WTC11 (cell line): ENCODE measurements at places on chromosomes 6 and 20. TPM values are rescaled to one million over a fixed set of nuclear protein-coding genes. Genes with fewer than 3 reads are reported as not detected.

DNA sequence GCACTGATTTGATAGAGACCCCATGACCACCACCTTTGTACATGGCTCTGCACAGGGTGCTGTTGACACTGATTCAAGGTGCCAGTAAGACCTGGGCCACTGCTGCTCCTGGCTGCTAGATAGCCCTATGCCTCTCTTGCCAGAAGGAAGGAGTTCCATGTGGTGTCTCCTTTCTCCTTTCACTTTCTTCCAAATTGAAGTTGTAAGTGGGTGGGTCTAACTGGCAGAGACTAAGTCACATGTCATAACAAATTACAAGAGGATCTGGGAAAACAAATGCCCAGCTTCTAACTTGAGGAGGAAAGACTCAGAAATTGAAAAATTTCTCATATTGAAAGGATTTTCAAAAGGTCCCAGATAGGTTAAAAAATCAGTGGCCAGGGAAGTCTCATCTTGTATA lies 116.8 kb downstream of the TFAP2B start:
- no peak overlapping the region for H3K4me3 ChIP-seq
- H3K27me3 ChIP-seq, result no peaks in the 10 kb centered on the region
- H3K4me1 ChIP-seq, result no peaks in the 10 kb centered on the region
- H3K27ac ChIP-seq, result no peak overlapping the region
- DNase-seq, result no peak

DNA sequence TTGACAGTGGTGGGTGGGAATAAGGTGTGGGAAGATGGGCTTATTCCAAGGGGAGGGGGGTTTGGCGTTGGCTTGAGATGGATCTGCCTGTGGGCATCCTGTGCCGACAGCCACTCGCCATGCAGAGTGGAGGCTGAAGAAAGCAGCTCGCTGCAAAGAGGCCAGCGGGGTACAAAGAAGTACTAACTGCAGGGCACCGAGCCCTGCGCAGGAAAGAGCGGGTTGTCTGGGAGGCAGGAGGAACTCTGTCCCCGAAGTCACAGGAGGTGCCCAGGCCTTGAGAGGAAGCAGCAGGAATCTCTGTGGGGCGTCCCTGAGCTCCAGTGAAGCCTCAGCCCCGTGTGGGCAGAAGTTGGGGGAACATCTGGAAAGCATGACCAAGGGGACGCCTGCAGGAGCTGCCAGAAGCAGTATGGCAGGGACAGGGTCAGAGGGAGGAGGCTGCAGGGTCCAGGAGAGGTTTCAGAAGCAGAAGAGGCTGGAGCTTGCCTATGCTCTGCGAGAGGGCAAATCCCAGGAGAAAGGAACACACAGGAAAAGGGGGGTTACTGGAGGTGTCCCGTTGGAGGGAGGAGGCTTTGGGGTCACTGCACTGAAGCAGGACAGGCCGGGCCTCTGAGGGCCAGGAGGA lies 77.2 kb downstream of the THBS2 start:
- peaks cover 17% of the 10 kb centered on the region for H3K36me3 ChIP-seq
- H3K27me3 ChIP-seq, result no peaks in the 10 kb centered on the region
- H3K4me3 ChIP-seq, result no peak overlapping the region
- H3K4me1 ChIP-seq, result peaks cover 6% of the 10 kb centered on the region

DNA sequence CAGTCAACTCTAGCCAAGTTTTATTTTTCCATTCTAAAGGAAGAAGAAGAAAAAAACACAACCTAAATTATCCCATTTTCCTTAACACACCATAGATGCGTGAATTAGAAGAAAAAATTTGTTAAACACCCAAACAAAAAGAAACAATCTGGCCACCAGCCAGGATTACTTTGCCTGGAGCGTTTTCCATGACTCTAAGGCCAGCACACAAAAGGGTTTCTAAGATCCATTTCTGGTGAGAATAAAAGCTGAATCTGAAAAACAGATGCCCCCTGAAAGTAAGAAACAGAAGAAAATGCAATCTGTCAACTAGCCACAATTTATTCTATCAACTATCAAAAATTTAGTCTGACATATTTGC lies 267.2 kb upstream of the SULF2 start:
- no peak overlapping the region for H3K27ac ChIP-seq
- no peak overlapping the region for H3K4me3 ChIP-seq
- no peak for DNase-seq

GRCh38 chr6:113299531-113299930 lies 557.6 kb upstream of the MARCKS start:
- no peaks in the 10 kb centered on the region for H3K36me3 ChIP-seq
- H3K4me3 ChIP-seq, result no peak overlapping the region
- H3K27ac ChIP-seq, result no peak overlapping the region
- no peak for DNase-seq
- H3K4me1 ChIP-seq, result peaks cover 12% of the 10 kb centered on the region
- H3K27me3 ChIP-seq, result peaks cover 10% of the 10 kb centered on the region

DNA sequence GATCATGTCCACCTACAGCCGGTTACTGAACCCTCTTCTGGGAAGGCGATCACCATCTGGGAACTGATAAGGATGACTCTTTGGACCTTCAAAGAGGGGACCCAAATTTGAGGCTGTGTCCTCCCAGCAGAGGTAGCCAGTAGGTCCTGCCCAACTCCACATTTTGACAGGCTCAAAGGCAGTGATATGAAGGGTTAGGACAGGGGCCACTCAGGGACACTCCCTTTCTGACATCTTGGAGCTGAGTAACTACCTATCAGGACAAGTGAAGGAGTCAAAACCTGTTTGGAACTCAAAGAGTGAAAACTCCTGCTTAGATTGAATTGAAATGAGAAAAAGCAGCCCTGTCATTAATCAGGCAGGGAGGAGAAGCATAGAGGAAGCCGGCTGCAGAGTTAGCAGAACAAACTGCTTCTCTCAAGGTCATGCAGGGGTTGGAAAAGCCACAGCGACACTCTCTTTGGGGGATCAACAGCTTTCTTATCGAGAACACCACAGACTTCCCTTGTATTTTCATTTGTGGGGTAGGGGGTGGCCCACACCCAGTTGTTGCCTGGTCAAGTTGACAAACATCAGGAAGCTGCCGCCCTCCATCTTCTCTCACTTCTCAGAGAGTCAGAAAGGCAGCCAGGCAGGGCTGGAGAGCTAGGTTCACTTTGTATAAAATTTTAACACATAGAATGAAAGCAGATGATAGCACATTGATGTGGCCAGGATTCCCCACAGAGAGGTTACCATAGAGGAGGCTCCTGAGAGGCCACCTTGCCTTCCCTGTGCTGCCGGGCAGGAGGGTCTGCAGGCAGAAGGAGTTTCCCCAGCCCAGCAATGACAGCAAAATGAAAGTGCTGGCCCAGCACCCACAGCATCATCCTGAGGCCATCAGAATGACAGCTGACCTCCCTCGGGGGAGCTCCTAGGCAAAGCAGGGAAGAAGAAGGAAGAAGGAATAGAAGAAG lies 47.6 kb downstream of the AGPAT4 start:
- H3K36me3 ChIP-seq, result peaks cover 40% of the 10 kb centered on the region
- no peaks in the 10 kb centered on the region for H3K27me3 ChIP-seq
- DNase-seq, result no peak
- peaks cover 28% of the 10 kb centered on the region for H3K4me1 ChIP-seq
- H3K4me3 ChIP-seq, result no peak overlapping the region
- 0 out of 2 replicates have a peak overlapping the region, but pooled peaks have one; percentile 43 for H3K27ac ChIP-seq

DNA sequence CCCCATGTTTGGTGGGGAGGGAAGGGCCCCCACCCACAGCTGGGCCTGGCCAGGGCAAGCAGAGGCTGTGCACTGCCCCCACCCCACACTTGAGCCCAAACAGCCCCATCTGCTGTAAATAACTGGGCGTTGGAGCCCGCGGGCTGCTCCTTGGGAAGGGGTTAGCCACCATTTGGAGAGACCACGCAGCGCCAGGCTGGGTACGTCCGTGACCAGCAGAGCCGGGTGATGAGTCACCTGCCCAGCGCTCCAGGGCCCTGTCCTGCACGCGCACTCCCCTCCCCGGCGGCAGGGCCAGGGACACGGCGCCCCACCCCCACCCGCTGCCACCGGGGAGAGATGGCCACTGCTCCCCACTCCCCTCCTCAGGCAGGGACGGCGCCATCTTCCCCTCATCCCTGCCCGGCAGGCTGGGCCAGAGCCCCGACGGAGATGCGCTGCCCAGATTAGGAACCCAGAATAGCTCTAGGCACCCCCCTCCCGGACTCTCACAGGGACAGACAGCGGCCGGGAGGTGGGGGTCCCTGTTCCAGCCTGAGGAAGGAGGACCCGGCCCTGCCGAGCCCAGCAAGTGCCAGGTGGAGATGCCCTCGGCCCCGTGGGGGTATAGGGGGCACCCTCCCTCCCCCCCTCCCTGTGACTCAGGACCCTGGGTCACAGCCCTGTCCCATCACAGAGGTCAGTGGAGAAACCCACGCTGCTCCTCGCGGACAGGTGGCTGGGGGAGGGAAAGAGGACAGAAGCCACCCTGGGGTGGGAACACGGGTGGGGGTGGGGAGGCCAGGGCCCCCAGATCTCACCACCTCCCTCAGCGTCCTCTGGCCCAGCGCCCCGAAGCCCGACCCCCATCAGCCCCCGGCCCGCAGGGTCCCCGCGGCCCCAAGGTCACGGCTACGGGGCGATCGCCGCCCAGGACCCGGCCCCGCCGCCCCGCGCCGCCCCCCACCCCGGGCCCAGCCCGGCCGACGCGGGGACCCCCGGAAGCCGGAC lies 642 bp downstream of the EEF1A2 start:
- peak overlapping the region; percentile 59 for H3K4me3 ChIP-seq
- H3K27me3 ChIP-seq, result peaks cover 37% of the 10 kb centered on the region
- no peak overlapping the region for H3K27ac ChIP-seq
- H3K4me1 ChIP-seq, result peaks cover 7% of the 10 kb centered on the region
- peak; percentile 44 for DNase-seq
- no peaks in the 10 kb centered on the region for H3K36me3 ChIP-seq

- no peak for DNase-seq
- H3K27ac ChIP-seq, result no peak overlapping the region
- H3K4me3 ChIP-seq, result no peak overlapping the region
- peaks cover 16% of the 10 kb centered on the region for H3K4me1 ChIP-seq
Observed at GRCh38 chr6:39037707-39038106, 10.9 kb upstream of the GLP1R start.

- no peaks in the 10 kb centered on the region for H3K36me3 ChIP-seq
- DNase-seq, result no peak
- peaks cover 21% of the 10 kb centered on the region for H3K4me1 ChIP-seq
Observed at GRCh38 chr6:148461986-148462577, 119.4 kb downstream of the SASH1 start.

DNA sequence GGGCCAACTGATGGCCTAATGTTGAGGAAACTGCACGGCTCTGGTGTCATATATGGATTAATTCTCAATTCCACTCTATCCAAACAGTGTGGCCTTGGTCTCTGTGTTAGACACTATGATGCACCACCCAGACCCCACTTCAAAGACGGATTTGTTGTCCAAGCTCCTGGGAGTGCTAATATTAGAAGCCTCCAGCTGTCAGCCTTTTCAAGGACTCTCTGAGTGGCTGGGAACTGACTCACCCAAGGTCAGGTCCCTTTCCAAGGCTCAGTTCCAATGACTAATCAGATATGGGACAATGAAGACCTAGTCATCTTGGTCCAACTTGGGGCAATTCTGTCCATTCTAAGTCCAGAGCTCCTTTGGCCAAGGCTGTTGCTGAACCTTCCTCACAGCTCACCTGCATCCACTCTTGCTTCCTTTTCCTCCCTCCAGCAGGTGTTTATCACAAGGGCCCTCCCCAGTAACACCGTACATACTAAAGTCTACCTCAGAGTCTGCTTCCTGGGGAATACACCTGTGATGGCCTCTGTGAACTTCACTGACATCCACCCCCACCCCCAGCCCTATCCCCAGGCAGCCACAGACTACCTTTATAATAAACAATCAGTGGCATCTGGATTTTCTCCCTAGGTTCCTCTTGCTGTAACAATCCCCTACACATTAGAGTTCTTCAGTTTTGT lies 7.2 kb upstream of the IL20RA start:
- 0 out of 2 replicates have a peak, but pooled peaks cover 2% of the 10 kb centered on the region for H3K4me1 ChIP-seq
- H3K36me3 ChIP-seq, result no peaks in the 10 kb centered on the region
- no peak overlapping the region for H3K4me3 ChIP-seq
- H3K27ac ChIP-seq, result no peak overlapping the region

DNA sequence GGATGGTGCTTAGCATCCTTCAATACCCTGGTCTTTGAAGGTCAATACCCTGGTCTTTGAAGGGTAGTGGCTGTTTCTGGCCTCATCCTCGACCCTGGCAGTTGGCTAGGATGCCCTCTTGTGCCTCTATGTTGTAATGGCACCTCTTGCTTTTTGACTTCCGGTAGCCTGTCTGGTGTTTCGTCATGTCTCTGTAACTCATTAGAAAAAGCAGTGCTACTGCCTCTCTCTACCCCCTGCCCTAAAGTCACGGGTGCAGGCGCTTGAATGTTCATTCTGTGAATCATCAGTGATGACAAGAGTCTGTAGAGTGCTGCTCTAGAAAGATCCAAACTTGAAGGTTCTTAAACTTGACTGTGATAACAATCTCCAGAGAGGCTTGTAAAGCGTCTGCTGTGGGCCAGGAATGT lies 28.3 kb downstream of the RSPO4 start:
- H3K4me1 ChIP-seq, result no peaks in the 10 kb centered on the region
- no peak overlapping the region for H3K27ac ChIP-seq
- peak; percentile 46 for DNase-seq
- no peak overlapping the region for H3K4me3 ChIP-seq
- peaks cover 2% of the 10 kb centered on the region; the same call in 1 of the 2 replicates for H3K27me3 ChIP-seq
- H3K36me3 ChIP-seq, result no peaks in the 10 kb centered on the region

GRCh38 chr6:140382355-140382754 lies 1007.9 kb upstream of the CITED2 start:
- no peak for DNase-seq
- no peaks in the 10 kb centered on the region for H3K4me1 ChIP-seq
- no peak overlapping the region for H3K27ac ChIP-seq
- no peak overlapping the region for H3K4me3 ChIP-seq
- peaks cover 25% of the 10 kb centered on the region for H3K36me3 ChIP-seq

- H3K4me3 ChIP-seq, result no peak overlapping the region
- H3K4me1 ChIP-seq, result peaks cover 5% of the 10 kb centered on the region
- no peak for DNase-seq
- no peak overlapping the region for H3K27ac ChIP-seq
- no peaks in the 10 kb centered on the region for H3K36me3 ChIP-seq
Observed at GRCh38 chr20:23658989-23659609, 21.3 kb upstream of the CST3 start.

DNA sequence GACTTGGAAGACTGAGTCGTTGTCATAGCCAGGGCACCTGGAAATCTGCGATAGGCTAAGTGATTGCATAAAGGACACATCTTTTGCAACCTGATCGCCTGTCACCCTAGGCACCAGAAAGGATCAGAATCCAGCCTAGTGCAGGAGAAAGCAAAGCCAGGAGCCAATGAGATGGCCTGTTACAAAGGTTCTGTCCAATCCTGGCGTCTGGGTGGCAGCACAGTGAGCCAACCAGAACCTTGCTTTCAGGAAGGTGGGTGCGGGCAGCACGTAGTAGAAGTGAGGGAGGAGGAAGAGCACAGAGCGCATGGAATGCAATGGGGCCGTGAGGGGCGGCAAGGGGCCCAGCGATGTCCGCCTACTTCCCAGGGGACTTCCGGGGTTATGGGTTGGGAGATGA lies 120.4 kb upstream of the GGTLC1 start:
- no peaks in the 10 kb centered on the region for H3K4me1 ChIP-seq
- no peak overlapping the region for H3K4me3 ChIP-seq
- H3K36me3 ChIP-seq, result no peaks in the 10 kb centered on the region
- H3K27ac ChIP-seq, result no peak overlapping the region
- DNase-seq, result no peak

GRCh38 chr6:87483929-87484328 lies 11.2 kb downstream of the SLC35A1 start:
- H3K27ac ChIP-seq, result peak overlapping the region; percentile 95
- H3K36me3 ChIP-seq, result peaks cover 3% of the 10 kb centered on the region; the same call in 1 of the 2 replicates
- peak; percentile 86 for DNase-seq
- H3K27me3 ChIP-seq, result no peaks in the 10 kb centered on the region

The SSTR4 gene
- not detected in 3 replicates for total RNA-seq

The DSN1 gene
- 26.0 to 27.0 TPM (median 26.9 TPM) in 3 replicates for total RNA-seq

The HLA-DRB5 gene
- total RNA-seq, result 0.30 TPM in 1 of 3 replicates, not detected in the others

The PDYN gene
- total RNA-seq, result 0.14 to 0.28 TPM (median 0.21 TPM) in 3 replicates

The GSTA2 gene
- total RNA-seq, result 0.14 TPM in 1 of 3 replicates, not detected in the others

The HLA-DMA gene
- 6.0 to 9.3 TPM (median 6.6 TPM) in 3 replicates for total RNA-seq

The DZANK1 gene
- total RNA-seq, result 6.1 to 8.2 TPM (median 7.7 TPM) in 3 replicates

The GRIK2 gene
- 2.7 to 6.0 TPM (median 5.2 TPM) in 3 replicates for total RNA-seq

The PRPH2 gene
- 1.0 to 1.9 TPM (median 1.6 TPM) in 3 replicates for total RNA-seq
